ENCODE measurements at places on chromosomes 3 and 15.

GRCh38 chr3:189304465-189305351, 132.9 kb downstream of the TPRG1 start:
- DNase-seq = no peak

DNA sequence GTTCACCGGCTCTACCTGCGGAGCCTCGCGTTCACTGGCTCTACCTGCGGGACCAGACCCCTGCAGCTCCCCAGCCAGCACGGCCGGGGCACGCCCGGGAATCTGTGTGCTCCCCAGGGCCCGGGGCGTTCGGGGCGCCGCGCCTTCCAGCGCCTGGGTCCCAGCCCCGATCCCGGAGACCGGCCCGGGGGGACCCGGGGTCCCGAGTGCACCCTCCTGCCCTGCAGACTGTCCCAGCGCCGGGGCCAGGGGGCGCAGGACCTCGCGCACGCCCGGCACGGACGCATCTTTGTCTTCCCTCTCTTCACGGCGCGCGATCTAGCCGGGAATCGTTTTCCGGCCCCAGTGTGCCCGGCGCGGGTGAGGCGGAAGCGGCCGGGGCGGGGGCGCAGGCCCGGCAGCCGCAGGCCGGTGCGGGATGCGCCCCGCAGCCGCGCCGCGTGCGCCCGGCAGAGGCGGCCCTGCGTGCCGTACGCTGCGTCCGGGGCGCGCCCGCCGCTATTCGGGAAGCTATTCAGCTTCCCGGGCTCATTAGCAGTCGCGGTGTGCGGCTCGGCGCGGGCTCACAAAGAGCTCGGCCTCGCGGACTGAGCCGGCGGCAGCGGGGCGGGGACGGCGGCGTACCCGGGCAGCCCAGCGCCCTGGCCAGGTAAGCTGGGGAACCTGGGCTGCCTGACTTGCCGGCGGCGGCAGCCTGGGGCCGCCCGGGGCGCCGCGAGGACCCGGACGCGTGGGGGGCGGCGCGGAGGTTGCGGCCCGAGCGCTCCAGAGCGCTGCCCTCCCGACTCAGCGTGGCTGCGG, at the start of gene APBA2:
APBA2 (plus strand) TSS at position 345 of the 801 bp plus-strand sequence. CDS start 167,911 bp downstream, outside the sequence.
- DNase-seq = no peak

GRCh38 chr15:74316141-74316540, 51.3 kb downstream of the CYP11A1 start:
- no peak for DNase-seq

GRCh38 chr15:64621056-64621455, 154.3 kb downstream of the RBPMS2 start:
- no peak for DNase-seq

GRCh38 chr3:135706758-135707375, 258.7 kb upstream of the PPP2R3A start:
- DNase-seq = no peak

- peak; percentile 4 for DNase-seq
Observed at GRCh38 chr3:68972358-68972979, 40.1 kb upstream of the TAFA4 start.

- no peak for DNase-seq
Observed at GRCh38 chr3:165636684-165637015, 200.6 kb downstream of the BCHE start.

DNA sequence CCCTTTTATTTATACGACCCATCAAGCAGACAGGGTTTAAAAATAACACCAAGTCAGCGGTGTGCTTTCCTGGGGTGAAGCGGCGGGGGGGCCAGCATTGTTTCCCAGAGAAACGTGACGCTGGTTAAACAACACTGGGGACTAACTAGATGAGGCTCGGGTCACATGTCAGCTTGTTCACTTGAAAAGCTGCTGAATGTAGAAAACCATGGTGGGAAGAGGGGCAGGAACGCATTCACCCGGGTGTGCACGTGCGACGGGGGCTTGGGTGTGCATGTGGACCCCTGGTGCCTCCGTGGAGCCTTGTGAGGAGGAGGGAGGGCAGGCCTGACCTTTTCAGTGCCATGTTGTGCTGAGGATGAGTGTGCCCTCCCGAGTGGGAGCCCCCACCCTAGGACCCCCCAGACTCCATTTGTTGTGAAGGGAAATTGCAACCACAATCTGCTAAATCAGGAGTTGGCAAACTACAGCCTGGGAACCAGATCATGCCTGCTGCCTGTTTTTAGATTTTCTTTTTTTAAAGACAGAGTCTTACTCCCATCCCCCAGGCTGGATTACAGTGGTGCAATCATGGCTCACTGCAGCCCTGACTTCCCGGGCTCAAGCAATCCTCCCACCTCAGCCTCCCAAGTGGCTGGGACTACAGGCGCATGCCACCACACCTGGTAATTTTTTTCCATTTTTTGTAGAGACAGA, 70.4 kb upstream of the CMTM7 start:
- DNase-seq = no peak

- no peak for DNase-seq
Observed at GRCh38 chr3:152205097-152205593, 63.6 kb upstream of the MBNL1 start.

DNA sequence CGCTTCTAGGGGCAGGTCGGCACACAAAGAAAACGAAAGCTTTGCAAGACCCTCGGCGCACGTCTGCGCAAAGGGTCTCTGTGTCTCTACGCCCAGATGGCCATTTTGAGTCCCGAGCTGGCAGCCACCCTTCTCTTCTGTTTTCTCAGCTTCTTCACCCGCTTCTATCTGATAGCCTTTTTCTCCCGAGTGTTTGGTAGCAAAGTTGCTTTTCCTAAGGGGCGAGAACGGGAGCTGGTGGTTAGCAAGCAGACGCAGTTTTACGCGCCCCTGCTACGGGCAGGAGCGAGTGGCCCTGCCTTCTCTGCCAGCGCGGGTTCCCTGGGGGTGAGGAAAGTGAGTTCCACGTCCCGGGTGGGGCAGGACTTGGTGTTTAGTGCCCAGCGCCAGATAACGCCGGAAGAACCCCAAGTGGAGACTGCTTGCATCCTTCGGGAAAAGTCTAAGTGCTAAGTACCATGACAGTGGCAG, 2.9 kb upstream of the MKRN2 start:
- DNase-seq = no peak

- DNase-seq = no peak
Observed at GRCh38 chr3:152386208-152386607, 117.5 kb downstream of the MBNL1 start.
